ENCODE measurements at places on chromosomes 7 and 10.

- DNase-seq: no peak
Measured at GRCh38 chr10:3635211-3635671, 149.8 kb downstream of the KLF6 start.

- DNase-seq: no peak
Measured at GRCh38 chr10:84208023-84208422, 13.7 kb downstream of the CDHR1 start.

- no peak for DNase-seq
Measured at GRCh38 chr7:27933671-27934565, 194.0 kb downstream of the TAX1BP1 start.

- peak; percentile 13 for DNase-seq
Measured at GRCh38 chr7:115676080-115676479, 354.5 kb downstream of the TFEC start.

DNA sequence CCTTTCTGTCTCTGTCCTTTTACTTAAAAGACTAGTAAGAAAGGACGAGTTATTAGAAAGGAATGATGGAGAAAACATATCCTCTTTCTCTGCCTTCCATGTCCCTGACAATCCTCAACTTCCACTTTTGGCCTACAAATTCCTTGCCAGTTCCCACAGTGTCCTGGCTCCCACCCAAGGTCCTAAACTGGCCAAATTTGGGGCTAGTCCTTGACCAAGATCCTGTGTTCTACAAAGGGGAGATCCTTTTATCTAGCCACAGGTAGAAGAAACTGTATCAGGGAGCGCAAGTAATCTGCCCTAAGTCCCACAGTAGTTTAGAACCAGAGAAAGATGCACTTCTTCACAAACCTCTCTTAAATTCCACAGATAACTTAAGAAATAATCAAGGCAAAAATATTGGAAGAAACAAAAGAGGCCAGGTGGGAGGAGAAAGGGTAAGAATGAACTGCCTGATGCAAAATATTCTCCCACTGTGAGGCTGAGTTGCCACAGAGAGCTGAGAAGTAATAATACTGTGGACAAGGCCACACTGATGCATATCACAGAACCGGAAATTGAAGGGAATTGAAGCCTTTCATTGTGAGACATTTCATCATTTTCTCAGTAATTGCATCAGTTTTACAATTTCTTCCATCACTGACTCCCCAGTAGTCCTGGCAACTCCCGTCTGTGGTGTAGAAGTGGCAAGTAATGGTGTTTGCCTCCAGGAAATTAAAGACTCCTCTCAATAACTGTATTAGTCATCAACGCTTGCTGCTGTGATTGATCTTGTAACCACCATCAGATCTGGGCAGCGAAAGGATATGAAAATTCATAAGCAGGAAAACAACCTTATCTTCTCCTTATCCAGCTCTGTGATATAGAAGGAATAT is 47.2 kb downstream of the DNAJC12 start:
- no peak for DNase-seq

DNA sequence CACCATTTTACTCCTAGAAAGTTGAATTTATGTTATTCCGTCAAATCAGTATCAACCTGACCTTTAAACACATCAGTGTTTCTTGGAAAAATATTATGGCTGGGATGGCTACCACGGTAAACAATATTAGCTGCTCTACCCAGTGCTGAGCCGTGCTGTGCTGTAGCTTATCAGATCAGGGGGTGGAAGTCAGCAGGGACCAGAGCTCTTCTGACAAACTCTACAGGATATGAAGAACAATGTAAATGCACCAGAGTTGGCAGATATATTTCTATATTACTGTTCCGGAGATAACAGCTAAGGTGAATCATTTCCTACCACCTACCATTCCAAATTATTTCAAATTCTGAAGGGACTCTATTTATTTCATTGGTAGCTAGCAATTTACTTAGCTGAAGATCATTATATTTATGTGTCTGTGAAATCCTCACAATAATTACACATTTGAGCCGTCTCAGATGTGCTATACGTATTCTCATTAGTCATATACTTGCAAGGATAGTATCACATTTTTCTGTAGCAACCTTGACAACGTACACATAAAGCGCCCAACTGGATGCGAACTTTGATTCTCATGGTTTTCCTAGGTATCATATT is 76.5 kb downstream of the TEX36 start:
- no peak for DNase-seq

Data from putamen (tissue), 1 donor.